Type B pancreatic cell (in vitro differentiated cells): ENCODE measurements at places on chromosomes 2 and 18. TPM values are rescaled to one million over a fixed set of nuclear protein-coding genes. Genes with fewer than 3 reads are reported as not detected.

FASTKD1 gene
- total RNA-seq = 35.8 and 38.8 TPM in 2 replicates

SPATA3 gene
- not detected in 2 replicates for total RNA-seq

BABAM2 gene
- total RNA-seq = 26.1 and 30.4 TPM in 2 replicates

GALNT5 gene
- 1.7 and 2.6 TPM in 2 replicates for total RNA-seq

CPO gene
- total RNA-seq = 0.24 and 0.51 TPM in 2 replicates

GRCh38 chr2:231648579-231649174 lies 56.0 kb downstream of the TEX44 start:
- no peak for DNase-seq

GRCh38 chr18:45849529-45849928 lies 24.1 kb downstream of the SIGLEC15 start:
- no peak for DNase-seq

DNA sequence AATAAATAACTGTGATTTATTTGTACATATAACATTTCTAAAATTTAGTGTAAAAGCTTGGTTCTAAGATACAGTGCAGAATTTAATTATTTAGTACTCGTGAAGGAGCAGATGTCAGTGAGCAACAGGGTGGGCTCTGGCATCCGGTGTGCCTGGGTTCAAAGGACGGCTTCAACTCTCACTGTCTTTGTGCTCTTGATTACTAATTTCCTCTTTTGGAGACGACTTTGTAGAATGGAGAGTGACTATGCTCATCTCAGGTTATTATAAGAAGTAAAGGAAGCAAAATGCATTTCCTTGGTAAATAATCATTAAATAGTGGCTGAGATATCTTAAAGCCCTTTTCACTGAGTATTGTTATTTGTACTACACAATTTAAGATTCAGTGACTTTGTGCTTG lies 271.7 kb downstream of the ASXL3 start:
- DNase-seq = no peak

DNA sequence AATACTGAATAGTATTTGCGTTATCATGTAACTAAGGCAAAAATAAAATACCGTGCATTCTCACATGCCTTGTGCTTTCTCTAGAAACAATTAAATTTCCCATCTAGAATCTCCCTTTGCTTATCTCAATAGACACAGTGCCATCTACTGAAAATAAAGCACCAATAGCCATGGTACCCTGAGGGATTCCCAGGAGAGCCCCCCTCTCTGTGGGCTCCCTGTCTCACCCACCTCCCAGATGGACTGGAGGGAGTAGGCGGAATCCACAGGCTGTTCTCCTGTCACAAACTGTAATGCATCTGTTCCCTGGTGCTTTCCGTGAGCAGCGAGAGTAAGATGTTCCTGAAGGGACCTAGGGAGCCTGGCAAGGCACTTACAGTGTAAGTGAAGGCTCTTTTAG lies 112.4 kb upstream of the UPP2 start:
- DNase-seq = no peak

- no peak for DNase-seq
Observed at GRCh38 chr2:111182740-111183139, 62.0 kb downstream of the BCL2L11 start.

- no peak for DNase-seq
Observed at GRCh38 chr2:179106342-179106675, 56.4 kb upstream of the CCDC141 start.

DNA sequence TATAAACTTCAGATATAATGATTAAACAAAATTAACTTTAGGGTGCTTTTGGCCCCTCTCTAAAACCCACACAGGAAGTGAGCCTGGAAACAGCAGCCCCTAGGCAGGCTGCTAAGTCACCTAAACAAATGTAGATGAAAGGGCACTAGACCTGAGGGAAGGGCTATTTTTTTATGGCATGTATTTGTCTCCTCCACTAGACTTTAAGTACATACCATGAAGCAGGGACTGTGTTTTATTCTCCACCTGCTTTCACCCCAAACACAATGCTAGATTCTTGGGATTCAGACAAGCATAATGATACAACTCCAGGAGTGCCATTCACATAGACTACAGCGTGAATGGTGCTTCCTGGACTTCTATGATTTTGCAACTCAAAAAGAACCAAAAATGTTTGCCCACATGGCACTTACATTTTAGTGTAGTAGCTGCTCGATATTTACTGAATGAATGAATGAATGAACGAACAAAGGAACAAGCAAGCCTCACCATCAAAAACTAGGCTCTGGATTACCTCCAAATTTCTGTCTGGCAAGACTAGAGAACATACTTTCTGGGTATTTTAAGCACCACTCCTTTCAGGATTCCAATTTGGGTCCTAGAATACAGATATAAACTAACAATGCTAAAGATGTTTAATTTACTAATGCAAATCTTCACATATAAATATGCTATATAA lies 10.1 kb downstream of the ATAD2B start:
- DNase-seq = no peak

DNA sequence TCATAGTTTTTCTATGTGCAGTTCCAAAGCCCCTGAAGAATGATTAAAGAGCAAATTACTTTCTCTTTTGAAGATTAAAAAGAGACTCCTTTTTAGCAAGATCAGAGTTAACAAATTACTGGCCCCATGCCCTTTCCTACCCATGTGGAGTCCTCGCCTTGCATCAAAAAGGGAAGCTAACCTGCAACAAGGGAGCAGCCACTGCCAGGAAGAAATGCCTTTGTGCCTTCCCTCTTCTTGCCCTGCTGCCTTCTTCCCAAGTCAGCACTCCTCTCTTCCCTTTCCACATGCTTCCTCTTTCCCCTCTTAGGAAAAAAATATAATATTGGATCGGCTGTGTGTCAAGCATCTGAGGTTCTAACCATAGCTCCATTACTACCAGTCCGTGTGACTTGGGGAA lies 37.1 kb upstream of the CYP1B1 start:
- no peak for DNase-seq

- DNase-seq = no peak
Observed at GRCh38 chr2:70691497-70692140, 76.4 kb downstream of the ADD2 start.

DNA sequence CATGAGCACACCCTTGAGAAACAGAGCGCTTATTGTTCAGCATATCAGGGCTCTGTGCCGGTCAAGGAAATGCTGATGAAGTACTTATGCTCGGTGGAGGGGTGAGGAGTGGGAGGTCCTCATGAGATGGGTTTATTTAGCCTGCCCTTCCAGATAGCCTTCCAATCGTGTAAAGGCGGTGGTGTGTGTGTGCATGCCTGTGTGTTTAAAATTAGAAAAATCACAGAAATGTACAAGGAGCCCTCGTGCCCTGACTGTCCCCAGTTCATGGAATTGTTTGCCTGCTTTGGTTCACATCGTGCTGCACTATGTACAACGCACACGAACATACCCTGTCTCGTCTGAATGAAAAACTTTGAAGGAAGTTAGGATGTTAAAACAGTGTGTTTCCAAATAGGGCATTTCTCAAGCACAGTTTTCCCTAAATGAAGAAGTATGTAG lies 158.6 kb downstream of the AQP4 start:
- no peak for DNase-seq

DNA sequence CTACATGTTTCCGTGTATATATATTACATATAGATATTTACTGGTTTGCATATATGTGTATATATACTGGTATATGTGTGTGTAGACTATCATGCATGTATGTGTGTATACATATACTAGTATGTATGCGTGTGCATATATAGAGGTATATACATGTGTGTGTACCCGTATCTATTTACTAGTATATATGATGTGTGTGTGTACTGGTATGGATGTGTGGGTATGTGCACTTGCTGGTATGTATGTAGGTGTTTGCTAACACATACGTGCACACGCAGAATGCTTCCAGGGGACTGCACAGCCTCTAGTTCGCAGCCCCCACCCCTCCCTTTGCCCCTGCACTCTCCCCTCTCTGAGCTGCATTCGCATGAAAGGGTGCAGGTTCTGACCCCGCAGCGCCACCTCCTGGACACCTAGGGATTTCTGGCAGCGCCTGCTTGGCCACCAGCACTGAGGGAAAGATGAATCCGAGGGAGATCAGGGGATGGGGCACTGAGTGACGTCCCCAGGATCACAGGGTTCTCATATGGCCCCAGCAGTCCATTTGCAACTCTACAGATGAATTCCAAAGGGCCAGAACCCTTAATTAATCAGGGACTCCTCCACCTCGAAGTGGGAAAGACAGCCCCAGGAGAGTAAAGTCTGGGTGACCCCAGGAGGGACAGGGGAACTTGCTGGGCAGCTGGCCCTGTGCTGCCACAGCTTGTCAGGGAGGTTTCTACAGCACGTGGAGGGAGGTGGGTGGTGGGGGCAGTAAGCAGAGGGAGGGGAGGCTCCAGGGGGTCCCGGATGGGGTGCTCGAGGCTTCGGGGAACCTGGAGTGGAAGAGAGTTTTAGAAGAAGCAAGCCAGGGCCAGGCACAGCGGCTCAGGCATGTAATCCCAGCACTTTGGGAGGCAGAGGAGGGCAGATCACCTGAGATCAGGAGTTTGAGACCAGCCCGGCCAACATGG lies 66.8 kb upstream of the ASAP2 start:
- peak; percentile 91 for DNase-seq

DNA sequence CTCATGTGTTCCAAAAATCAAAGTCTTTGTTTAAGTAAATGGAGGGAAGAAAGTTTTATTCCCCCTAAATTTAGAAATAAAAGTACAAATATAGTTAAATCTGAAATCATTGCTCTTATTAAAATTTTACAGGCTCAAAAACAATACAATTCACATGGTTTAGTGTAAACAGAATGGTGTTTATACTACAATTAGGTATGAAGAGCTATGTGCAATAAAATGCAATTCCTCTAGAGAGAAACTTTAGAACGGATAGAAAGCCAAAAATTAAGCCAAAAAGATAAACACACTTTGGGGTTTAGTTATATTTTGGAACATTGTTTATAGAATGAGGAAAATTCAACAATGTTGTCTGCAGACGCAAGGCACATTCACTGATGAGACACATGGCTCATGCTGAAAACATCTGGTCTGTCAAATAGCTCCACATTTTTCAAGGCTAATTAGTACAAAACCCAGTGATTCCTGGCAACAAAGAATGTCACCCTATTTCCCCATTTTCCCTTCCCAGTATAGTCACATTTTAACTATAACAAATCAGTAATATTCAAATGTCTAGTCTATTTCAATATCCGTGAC lies 103.3 kb downstream of the EXOC6B start:
- DNase-seq = no peak

DNA sequence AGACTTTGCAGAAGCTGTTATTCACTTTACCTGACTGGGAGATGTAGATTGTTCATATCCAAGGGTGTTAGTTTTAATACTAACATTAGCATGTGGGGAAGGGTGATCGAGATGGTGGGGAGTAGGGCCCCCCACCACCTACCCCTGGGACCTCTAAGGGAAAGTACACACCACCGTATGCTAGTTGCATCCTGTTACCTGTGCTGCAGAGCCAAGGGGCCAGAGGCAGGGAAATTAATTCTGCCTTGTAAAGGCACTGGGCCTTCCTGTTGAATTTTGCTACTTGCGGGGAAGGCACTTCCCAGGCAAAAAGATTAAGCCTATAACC lies 9.0 kb downstream of the STEAP3 start:
- no peak for DNase-seq

- no peak for DNase-seq
Observed at GRCh38 chr2:31522786-31523185, 58.0 kb downstream of the SRD5A2 start.
